ENCODE measurements at places on chromosomes 2 and 18. TPM values are rescaled to one million over a fixed set of nuclear protein-coding genes. Genes with fewer than 3 reads are reported as not detected.

The ALPP gene
- not detected for total RNA-seq

The IGFBP5 gene
- total RNA-seq: 441 TPM

The TLX2 gene
- not detected for total RNA-seq

The DSG2 gene
- 41.0 TPM for total RNA-seq

The CHRNG gene
- not detected for total RNA-seq

The RGPD3 gene
- total RNA-seq: 0.18 TPM

The C1GALT1C1L gene
- total RNA-seq: 0.47 TPM

The CFC1 gene
- not detected for total RNA-seq

The NEU2 gene
- not detected for total RNA-seq

The GAREM2 gene
- 0.78 TPM for total RNA-seq

The DCDC2C gene
- total RNA-seq: not detected

The ANO7 gene
- total RNA-seq: 3.0 TPM

The SCYGR3 gene
- not detected for total RNA-seq

The ADAM23 gene
- total RNA-seq: 81.2 TPM

DNA sequence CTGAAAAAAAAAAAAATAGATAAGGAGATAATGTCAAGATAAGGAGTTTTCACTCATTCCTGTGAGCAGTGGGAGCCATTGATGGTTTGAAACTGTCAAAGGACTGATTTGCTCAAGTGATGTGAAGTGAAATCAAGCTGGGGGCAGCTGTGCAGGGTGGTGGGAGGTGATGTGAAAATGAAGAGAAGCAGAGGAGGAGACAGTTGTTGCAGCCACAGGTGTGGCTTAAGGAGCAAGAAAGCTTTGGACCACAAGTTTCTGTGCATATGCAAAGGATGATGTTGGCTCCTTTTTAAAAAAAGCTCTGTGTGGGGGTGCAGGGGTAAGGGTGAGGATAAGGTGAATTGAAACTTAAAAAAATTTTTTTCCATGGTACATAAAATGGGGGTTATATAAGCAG is 8.3 kb downstream of the EFR3B start:
- no peak for DNase-seq
- H3K4me3 ChIP-seq: no peak overlapping the region
- H3K27me3 ChIP-seq: peaks cover 3% of the 10 kb centered on the region
- H3K27ac ChIP-seq: no peak overlapping the region

DNA sequence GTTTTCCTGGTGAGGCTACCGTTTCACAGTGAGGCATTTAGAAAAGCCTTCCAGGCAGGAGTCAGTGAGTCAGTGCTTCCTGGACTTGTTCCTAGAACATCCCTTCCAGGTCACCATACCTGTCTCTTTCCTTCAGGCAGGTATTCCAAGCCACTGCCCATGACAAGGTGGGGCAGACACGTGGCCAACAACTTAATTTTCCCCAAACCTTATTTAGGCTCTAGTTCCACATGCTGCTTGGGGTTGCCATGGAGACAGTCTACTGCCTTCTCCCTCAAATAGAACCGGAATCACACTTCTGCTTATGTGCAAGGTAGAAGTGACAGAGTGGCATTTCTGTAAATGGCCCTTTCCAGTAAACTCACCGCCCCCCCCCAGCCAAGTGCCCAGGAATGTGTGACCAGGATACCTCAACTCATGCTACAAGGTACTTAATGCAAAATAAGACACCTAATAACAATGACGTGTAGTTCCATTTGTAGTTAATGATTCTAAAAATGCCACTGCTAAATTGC is 258.3 kb downstream of the PRKCE start:
- H3K27ac ChIP-seq: no peak overlapping the region
- no peak overlapping the region for H3K4me3 ChIP-seq
- H3K4me1 ChIP-seq: peaks cover 44% of the 10 kb centered on the region

GRCh38 chr2:239666855-239667376 is 266.1 kb upstream of the HDAC4 start:
- H3K27me3 ChIP-seq: peaks cover 7% of the 10 kb centered on the region
- DNase-seq: no peak
- H3K4me1 ChIP-seq: no peaks in the 10 kb centered on the region
- H3K36me3 ChIP-seq: no peaks in the 10 kb centered on the region

- H3K27ac ChIP-seq: no peak overlapping the region
- no peak for DNase-seq
- H3K4me3 ChIP-seq: no peak overlapping the region
- H3K4me1 ChIP-seq: no peaks in the 10 kb centered on the region
These were observed 97.0 kb downstream of the XRCC5 start for GRCh38 chr2:216206041-216206703.

DNA sequence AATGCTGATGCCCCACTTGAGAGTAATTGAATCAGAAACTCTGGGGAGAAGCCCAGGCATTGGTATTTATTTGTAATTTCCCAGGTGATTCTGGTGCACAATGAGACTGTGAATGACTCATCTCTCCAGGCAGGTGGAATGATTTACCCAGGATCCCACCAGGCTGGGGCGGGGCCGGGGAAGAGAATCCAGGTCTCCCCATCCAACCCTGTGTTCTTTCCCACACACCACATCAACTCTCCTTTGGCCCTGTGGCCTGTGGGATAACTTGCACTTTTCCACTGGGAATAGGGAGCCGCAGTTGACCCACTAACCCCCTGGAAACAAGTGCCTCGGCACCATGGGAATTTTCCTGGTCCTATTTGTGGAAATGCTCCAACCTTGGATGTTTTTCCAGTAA is 409.8 kb downstream of the ZNF521 start:
- H3K4me3 ChIP-seq: no peak overlapping the region
- no peaks in the 10 kb centered on the region for H3K4me1 ChIP-seq
- no peaks in the 10 kb centered on the region for H3K27me3 ChIP-seq
- no peaks in the 10 kb centered on the region for H3K36me3 ChIP-seq
- no peak overlapping the region for H3K27ac ChIP-seq
- DNase-seq: no peak

GRCh38 chr2:5940596-5941535 is 248.7 kb downstream of the SOX11 start:
- no peak for DNase-seq
- H3K27ac ChIP-seq: no peak overlapping the region
- no peaks in the 10 kb centered on the region for H3K27me3 ChIP-seq
- no peaks in the 10 kb centered on the region for H3K4me1 ChIP-seq
- no peaks in the 10 kb centered on the region for H3K36me3 ChIP-seq

GRCh38 chr2:56757884-56758545 is 574.2 kb downstream of the CCDC85A start:
- H3K27ac ChIP-seq: no peak overlapping the region
- H3K27me3 ChIP-seq: no peaks in the 10 kb centered on the region
- DNase-seq: no peak

- H3K4me3 ChIP-seq: no peak overlapping the region
- H3K4me1 ChIP-seq: peaks cover 20% of the 10 kb centered on the region
- DNase-seq: no peak
- H3K27ac ChIP-seq: no peak overlapping the region
These were observed 178.9 kb downstream of the CAPN13 start for GRCh38 chr2:30628341-30628740.

GRCh38 chr2:233681521-233682099 is at the start of gene UGT1A7:
UGT1A7 (plus strand) TSS chr2:233681901; CDS start chr2:233681938, 37 bp downstream.
- peaks cover 2% of the 10 kb centered on the region for H3K27me3 ChIP-seq
- no peaks in the 10 kb centered on the region for H3K4me1 ChIP-seq
- no peak within 1 kb of the TSS for H3K4me3 ChIP-seq
- no peaks in the 10 kb centered on the region for H3K36me3 ChIP-seq
- H3K27ac ChIP-seq: no peak within 1 kb of the TSS
- no peak for DNase-seq

- H3K4me3 ChIP-seq: no peak overlapping the region
- H3K27me3 ChIP-seq: no peaks in the 10 kb centered on the region
- no peak overlapping the region for H3K27ac ChIP-seq
- no peaks in the 10 kb centered on the region for H3K36me3 ChIP-seq
- DNase-seq: no peak
These were observed 7.5 kb downstream of the C18orf32 start for GRCh38 chr18:49479381-49480137.

GRCh38 chr2:6410313-6410712 is 455.4 kb downstream of the CMPK2 start:
- H3K4me3 ChIP-seq: no peak overlapping the region
- no peaks in the 10 kb centered on the region for H3K4me1 ChIP-seq
- H3K27ac ChIP-seq: no peak overlapping the region
- no peak for DNase-seq

GRCh38 chr2:203177361-203177760 is 61.5 kb upstream of the CYP20A1 start:
- no peaks in the 10 kb centered on the region for H3K27me3 ChIP-seq
- no peaks in the 10 kb centered on the region for H3K4me1 ChIP-seq
- H3K4me3 ChIP-seq: no peak overlapping the region
- no peak for DNase-seq
- no peaks in the 10 kb centered on the region for H3K36me3 ChIP-seq

GRCh38 chr2:112187046-112187715 is 49.0 kb downstream of the FBLN7 start:
- no peak for DNase-seq
- no peak overlapping the region for H3K27ac ChIP-seq
- no peaks in the 10 kb centered on the region for H3K36me3 ChIP-seq
- no peaks in the 10 kb centered on the region for H3K4me1 ChIP-seq

- no peak overlapping the region for H3K4me3 ChIP-seq
- no peaks in the 10 kb centered on the region for H3K27me3 ChIP-seq
- H3K4me1 ChIP-seq: no peaks in the 10 kb centered on the region
- peak; percentile 13 for DNase-seq
These were observed 492.8 kb upstream of the FSIP2 start for GRCh38 chr2:185245806-185246205.

DNA sequence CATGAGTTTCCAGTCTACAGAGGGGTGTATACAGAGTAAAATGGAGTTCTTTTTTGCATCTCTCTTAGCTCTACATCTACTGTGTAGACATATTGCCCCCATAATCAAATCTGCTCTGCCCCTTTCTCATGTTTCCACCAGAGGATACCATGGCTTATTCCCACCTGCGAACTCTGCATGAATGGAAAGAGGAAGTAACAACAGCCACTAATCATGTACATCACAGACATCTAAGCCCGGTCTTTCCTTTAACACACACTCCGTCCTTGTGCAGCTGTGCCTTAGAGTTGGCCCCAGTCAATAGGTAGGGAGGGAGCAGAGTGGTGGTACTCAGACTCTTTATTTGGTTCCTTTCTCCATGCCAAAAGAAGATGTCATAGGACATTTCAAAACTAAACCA is 147.3 kb upstream of the NRP2 start:
- H3K4me1 ChIP-seq: peaks cover 9% of the 10 kb centered on the region
- H3K4me3 ChIP-seq: no peak overlapping the region
- no peak for DNase-seq
- H3K36me3 ChIP-seq: no peaks in the 10 kb centered on the region

- DNase-seq: no peak
- no peak overlapping the region for H3K27ac ChIP-seq
- no peaks in the 10 kb centered on the region for H3K4me1 ChIP-seq
- no peaks in the 10 kb centered on the region for H3K27me3 ChIP-seq
- H3K36me3 ChIP-seq: no peaks in the 10 kb centered on the region
- no peak overlapping the region for H3K4me3 ChIP-seq
These were observed 378.4 kb downstream of the RND3 start for GRCh38 chr2:150109028-150109427.

DNA sequence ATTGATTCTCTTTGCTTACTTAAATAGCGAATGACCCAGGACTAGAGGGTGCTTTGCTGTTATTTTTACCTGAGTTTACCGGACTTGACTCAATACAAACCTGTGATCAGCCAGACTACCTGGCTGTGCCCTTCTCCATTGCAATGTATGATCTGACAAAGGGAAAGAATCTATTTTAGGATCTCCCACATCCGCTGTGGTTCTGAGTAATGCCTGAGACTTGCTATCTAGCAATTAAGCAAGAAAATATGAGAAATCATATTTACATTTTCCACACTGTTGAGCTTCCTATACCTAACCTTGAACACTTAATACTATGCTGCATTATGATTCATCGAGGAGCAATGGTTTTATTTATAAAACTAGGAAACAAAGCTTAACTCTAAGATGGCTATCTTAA is 215.2 kb downstream of the RAD51AP2 start:
- no peak overlapping the region for H3K4me3 ChIP-seq
- no peaks in the 10 kb centered on the region for H3K36me3 ChIP-seq
- DNase-seq: no peak

DNA sequence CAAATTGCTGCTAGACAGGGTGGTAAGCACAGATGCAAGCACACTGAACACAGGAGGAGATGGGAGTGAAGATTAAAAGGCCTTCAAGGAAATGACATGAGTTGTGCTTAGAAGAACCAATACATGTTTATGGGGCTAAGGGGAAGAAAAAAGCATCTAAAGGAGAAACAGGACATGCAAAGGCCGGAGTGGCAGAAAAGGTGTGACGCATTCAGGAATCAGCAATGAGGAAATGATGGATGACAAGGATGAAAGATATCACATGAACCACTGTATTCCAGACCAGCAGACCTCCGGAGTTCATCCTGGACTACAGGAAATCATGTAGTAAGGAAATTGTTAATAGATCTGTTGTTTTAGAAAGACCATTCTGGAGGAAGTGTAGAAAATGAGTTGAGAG is 42.8 kb downstream of the PPP4R1 start:
- H3K36me3 ChIP-seq: peaks cover 15% of the 10 kb centered on the region
- no peak for DNase-seq
- H3K4me3 ChIP-seq: no peak overlapping the region
- no peaks in the 10 kb centered on the region for H3K27me3 ChIP-seq

- no peak overlapping the region for H3K27ac ChIP-seq
- H3K27me3 ChIP-seq: no peaks in the 10 kb centered on the region
- H3K4me3 ChIP-seq: no peak overlapping the region
- no peaks in the 10 kb centered on the region for H3K4me1 ChIP-seq
- H3K36me3 ChIP-seq: no peaks in the 10 kb centered on the region
These were observed 1338.0 kb upstream of the ACVR2A start for GRCh38 chr2:146506851-146507250.

- no peak for DNase-seq
- no peak overlapping the region for H3K27ac ChIP-seq
- no peaks in the 10 kb centered on the region for H3K4me1 ChIP-seq
- H3K36me3 ChIP-seq: no peaks in the 10 kb centered on the region
- no peak overlapping the region for H3K4me3 ChIP-seq
These were observed 77.4 kb upstream of the LDLRAD4 start for GRCh38 chr18:13141209-13141608.

DNA sequence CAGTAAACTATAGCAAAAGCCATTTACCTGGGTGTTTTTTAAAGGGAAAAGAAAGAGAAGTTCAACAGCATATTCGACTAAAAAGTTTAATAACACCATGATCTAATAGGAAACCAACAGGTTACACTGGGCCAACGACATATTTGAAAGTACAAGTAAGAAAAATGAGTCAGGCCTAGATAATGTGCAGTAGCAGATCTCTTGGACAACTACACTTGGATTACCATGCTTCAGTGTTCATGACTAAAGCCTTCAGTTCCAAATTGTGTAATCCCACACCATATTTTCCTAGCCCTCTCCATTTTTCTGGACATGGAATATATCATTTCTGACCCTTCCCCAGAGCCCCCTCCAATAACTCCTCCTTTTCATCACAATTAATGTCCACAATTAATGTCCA is 39.1 kb upstream of the FIGN start:
- DNase-seq: no peak
- H3K27ac ChIP-seq: no peak overlapping the region
- H3K27me3 ChIP-seq: no peaks in the 10 kb centered on the region
